Endothelial cell of umbilical vein (primary cell): ENCODE measurements at places on chromosomes 1 and 21. TPM values are rescaled to one million over a fixed set of nuclear protein-coding genes. Genes with fewer than 3 reads are reported as not detected.

DNA sequence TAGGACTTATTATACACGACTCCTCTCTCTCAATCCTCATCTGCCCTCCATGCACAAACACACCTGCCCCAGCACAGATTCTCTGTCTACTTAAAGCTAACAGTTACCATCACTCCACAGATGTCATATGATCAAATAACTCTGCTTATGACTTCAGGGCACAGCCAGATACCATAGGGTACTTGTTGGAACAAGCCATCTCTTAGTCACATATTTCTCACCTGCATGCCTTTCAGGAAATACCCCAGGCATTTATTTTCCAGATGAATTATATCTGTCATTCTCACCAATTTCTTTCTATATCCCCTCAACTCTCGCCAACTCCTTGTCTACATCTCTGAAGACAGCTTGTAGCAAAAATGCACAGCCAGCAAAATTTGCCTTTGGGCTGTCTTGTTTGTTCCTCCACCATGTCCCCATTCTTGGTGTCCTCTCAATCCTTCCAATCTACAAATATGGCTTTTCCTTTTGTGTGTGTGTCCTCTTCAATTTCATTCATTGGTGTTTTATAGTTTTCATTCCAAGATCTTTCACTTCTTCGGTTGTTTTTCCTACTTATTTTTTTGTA lies 353.9 kb upstream of the CAMK1G start:
- no peak for DNase-seq

DNA sequence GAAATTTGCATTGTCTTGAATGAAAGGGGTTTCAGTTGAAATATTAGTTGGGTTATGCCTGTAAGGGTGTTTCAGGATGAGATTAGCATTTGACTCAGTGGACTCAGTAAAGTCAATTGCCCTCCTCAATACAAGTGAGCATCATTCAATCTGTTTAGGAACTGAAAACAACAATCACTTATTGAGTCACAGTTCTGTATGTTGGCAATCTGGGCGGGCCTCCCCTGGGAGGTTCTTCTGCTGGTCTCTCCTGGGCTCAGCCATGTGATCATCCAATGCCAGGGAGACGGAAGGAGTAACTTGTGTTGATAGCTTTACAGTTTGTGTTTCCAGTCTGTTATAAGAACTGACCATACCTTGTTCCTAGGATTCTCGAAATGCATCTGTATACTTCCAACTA lies 262.9 kb upstream of the RUNX1 start:
- DNase-seq = no peak

KRTAP10-8 gene
- not detected in 2 replicates for polyA plus RNA-seq

- no peak for DNase-seq
These were observed 237.6 kb downstream of the MRPL39 start for GRCh38 chr21:25369524-25370300.

DNA sequence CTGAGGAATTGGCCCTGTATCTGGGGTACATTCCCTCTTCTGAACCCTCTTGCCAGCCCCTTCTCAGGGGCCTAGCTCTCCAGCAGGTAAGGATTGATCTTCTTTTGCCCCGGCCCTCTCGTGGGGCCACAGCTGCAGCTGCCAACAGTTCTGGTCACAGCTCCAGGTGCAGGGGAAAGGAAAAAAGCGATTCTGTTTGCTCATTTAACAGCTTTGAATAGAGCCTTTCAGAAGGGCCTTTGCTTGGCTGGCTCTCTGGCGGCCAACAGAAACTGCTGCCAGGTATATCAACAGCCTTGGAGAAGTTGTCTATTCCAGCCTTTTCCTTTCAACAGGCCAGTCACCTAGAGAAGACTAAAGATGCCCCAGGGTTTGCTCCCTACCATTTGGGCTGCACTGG lies 16.1 kb upstream of the FMOD start:
- DNase-seq = no peak
